Effector CD8-positive, alpha-beta T cell (primary cell): ENCODE measurements at places on chromosomes 12 and 14.

GRCh38 chr12:49342066-49342913 lies 4.4 kb upstream of the DNAJC22 start:
- peak; percentile 65 for DNase-seq

- DNase-seq: no peak
Measured at GRCh38 chr12:123834845-123835244, 72.7 kb downstream of the DNAH10 start.

- DNase-seq: no peak
Measured at GRCh38 chr14:31418440-31418839, 1.9 kb downstream of the HEATR5A start.

- no peak for DNase-seq
Measured at GRCh38 chr12:49529414-49529813, 9.4 kb upstream of the KCNH3 start.

- DNase-seq: no peak
Measured at GRCh38 chr12:105072888-105073488, 11.3 kb downstream of the ALDH1L2 start.

GRCh38 chr12:27999970-28000369 lies 27.4 kb upstream of the PTHLH start:
- DNase-seq: no peak

- DNase-seq: no peak
Measured at GRCh38 chr14:102071283-102071998, 15.4 kb downstream of the HSP90AA1 start.

GRCh38 chr12:39127401-39127800 lies 222.0 kb upstream of the CPNE8 start:
- no peak for DNase-seq

- no peak for DNase-seq
Measured at GRCh38 chr12:49044660-49045059, 15.9 kb downstream of the KMT2D start.

- DNase-seq: no peak
Measured at GRCh38 chr14:49994951-49995561, 102.2 kb downstream of the ARF6 start.

- DNase-seq: no peak
Measured at GRCh38 chr14:22434901-22435550, 154.0 kb downstream of the DAD1 start.

GRCh38 chr14:49946320-49947141 lies 53.6 kb downstream of the ARF6 start:
- no peak for DNase-seq

DNA sequence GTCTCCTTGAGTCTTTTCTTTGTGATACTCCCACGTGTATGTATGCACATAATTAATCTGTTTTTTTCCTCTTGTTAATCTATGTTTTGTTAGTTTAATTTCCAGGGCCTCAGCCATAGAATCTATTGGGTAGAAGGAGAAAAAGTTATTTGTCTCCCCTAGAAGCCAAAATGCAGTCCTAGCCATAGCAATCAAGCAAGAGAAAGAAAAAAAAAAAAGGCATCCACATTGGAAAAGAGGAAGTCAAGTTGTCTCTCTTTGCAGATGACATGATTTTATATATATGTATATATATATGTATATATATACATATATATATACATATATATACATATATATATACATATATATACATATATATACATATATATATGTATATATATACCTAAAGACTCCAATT lies 25.4 kb upstream of the ETV6 start:
- no peak for DNase-seq

- peak; percentile 3 for DNase-seq
Measured at GRCh38 chr14:81990312-81990761, 456.7 kb upstream of the SEL1L start.

- no peak for DNase-seq
Measured at GRCh38 chr14:58143106-58143505, 8.9 kb downstream of the ARMH4 start.

DNA sequence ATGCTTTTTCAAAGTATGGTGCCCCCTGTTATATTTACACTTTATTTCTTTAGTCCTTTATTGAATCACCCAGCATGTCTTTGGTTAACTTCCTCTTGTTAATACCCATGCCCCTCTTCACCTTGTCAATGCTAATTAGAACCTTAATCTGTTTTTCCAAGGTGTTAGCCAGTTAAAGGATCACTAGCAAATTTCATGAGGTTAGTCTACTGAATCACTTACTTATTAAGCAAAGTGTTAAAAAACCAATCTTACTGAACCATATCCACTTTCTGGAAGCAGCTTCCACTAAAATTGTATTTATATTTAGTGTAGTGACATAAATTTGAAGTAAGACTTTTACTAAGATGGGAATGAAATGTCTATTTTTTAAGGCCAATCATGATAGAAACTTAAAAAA lies 27.9 kb downstream of the TAOK3 start:
- no peak for DNase-seq

- no peak for DNase-seq
Measured at GRCh38 chr14:97268097-97268496, 470.9 kb downstream of the VRK1 start.

- DNase-seq: no peak
Measured at GRCh38 chr12:106481246-106481645, 101.6 kb upstream of the RFX4 start.

DNA sequence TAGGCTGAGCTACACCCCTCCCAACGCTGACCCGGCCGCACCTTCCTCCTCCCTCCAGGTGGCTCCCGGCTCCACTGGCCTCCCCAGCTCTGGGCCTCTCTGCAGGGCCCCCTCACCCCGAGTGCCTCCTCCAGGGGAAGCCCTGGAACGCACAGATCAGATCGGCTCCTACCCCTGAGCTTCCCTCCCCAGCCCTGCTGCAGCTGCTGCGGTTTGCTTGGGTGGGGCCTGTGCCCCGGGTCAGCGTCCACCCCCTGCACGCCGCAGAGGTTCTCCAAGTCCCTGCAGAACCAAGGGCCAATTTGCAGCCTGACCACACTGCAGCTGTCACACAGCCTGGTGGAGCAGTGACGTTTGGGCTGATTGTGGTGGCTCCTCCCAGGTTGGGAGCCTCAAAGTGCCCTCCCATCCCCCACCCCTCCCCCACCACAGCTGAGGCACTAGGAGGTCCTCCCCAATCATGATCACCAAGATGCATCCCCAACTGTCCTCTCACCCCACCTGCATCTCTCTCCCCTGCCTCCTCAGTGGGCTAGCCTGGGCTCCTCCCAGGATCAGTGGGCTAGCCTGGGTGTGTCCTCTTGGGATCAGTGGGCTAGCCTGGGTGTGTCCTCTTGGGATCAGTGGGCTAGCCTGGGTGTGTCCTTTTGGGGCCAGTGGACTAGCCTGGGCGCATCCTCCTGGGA lies 12.8 kb upstream of the FBRSL1 start:
- no peak for DNase-seq

DNA sequence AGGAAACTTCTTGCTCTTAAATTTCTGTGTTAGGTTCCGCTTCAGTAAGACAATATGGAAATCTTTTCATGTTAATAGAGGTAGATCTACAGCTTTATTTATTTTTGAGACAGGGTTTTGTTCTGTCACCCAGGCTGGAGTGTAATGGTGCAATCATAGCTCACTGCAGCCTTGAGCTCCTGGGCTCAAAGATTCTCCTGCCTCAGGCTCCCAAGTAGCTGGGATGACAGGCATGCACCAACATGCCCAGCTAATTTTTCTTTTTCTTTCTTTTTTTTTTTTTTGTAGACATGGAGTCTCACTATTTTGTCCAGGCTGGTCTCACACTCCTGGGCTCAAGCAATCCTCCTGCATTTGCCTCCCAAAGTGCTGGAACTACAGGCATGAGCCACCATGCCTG lies 70.1 kb downstream of the DAO start:
- DNase-seq: no peak

DNA sequence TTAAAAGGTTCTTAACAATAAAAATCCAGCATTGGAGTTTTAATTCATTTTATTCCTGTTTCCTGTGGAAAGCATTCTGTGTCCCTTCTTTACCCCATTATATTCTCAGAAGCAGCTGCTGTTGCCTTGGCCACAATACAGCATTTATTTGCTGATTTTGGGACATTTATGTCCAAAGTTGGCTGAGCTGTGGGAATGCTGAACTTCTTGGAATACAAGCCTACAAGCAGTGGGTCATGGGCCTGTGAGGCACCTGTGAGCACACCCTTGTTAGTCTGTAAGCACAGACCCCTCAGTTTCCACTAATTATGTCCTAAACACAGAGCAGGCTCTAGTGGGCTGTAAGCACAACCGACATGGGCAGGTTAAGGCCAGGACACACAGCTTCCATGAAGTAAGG lies 122.2 kb upstream of the IGF1 start:
- DNase-seq: no peak
